ENCODE measurements at places on chromosomes 6 and 20. TPM values are rescaled to one million over a fixed set of nuclear protein-coding genes. Genes with fewer than 3 reads are reported as not detected.

Gene IYD
- total RNA-seq, result not detected

Gene TINAG
- not detected for total RNA-seq

Gene NKAIN4
- total RNA-seq, result 3.7 TPM

Gene TMC2
- total RNA-seq, result not detected

Gene YTHDF1
- 38.6 TPM for total RNA-seq

Gene CCN5
- total RNA-seq, result 5.0 TPM

Gene CLDN20
- total RNA-seq, result not detected

Gene TRIM31
- total RNA-seq, result not detected

Gene TAGAP
- total RNA-seq, result not detected

Gene LY6G6D
- not detected for total RNA-seq

Gene MAS1
- not detected for total RNA-seq

Gene PCK1
- not detected for total RNA-seq

Gene RSPH4A
- total RNA-seq, result 0.40 TPM

Gene LPIN3
- total RNA-seq, result 3.4 TPM

Gene MLN
- total RNA-seq, result not detected

Gene NKAIN2
- not detected for total RNA-seq

Gene SLC26A8
- total RNA-seq, result not detected

Gene SLC22A3
- total RNA-seq, result 4.0 TPM

Gene RIPPLY2
- not detected for total RNA-seq

Gene C20orf144
- total RNA-seq, result 0.08 TPM

Gene GPR6
- total RNA-seq, result not detected

Gene DPPA5
- not detected for total RNA-seq

Gene FOXA2
- 0.91 TPM for total RNA-seq

Gene PREX1
- 2.8 TPM for total RNA-seq

Gene CFAP206
- total RNA-seq, result 0.39 TPM

Gene PRRC2A
- 80.5 TPM for total RNA-seq

Gene FAM217A
- not detected for total RNA-seq

Gene EPB41L1
- 17.6 TPM for total RNA-seq

Gene RPS6KA2
- 49.8 TPM for total RNA-seq

Gene NDUFAF5
- total RNA-seq, result 9.9 TPM

Gene TNXB
- total RNA-seq, result 34.1 TPM

Gene DAAM2
- total RNA-seq, result 2.5 TPM

Gene ZBTB2
- 6.9 TPM for total RNA-seq

Gene BPIFB2
- total RNA-seq, result not detected

Gene SIRPA
- total RNA-seq, result 26.3 TPM

Gene C6orf141
- total RNA-seq, result 3.2 TPM

Gene TGM3
- not detected for total RNA-seq

Gene CTSZ
- 129 TPM for total RNA-seq

Gene MPIG6B
- total RNA-seq, result not detected

Gene PRR18
- not detected for total RNA-seq

Gene TRAPPC3L
- not detected for total RNA-seq

Gene DEF6
- 2.5 TPM for total RNA-seq

Gene CD24
- total RNA-seq, result 6.5 TPM

Gene FAM50B
- 10.1 TPM for total RNA-seq

Gene UQCC2
- 18.8 TPM for total RNA-seq

Measured in epithelial cell of alveolus of lung (primary cell).